Kidney epithelial cell (primary cell): ENCODE measurements at places on chromosomes 7 and 10. TPM values are rescaled to one million over a fixed set of nuclear protein-coding genes. Genes with fewer than 3 reads are reported as not detected.
A peak's percentile ranks its signal among the peaks of the same experiment; 100 is the strongest.

- peak; percentile 80 for DNase-seq
Measured at GRCh38 chr7:135877805-135878204, 99.4 kb downstream of the MTPN start.

DNA sequence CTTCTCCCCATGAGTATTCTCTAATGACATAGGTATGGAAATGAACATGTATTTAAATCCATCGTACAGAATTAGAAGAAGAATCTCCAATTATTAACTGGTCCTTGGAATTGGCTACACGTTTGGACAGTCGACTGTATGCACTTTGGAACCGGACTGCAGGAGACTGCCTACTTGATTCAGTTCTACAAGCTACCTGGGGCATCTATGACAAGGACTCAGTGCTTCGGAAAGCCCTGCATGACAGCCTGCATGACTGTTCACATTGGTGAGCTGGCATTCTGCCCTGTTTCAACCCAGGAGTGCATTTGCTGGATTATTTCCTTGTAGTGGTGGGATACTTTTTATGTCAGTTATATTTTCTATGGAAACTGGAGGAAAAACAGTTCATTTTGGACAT lies 32.2 kb downstream of the ZRANB1 start:
- DNase-seq: no peak

DNA sequence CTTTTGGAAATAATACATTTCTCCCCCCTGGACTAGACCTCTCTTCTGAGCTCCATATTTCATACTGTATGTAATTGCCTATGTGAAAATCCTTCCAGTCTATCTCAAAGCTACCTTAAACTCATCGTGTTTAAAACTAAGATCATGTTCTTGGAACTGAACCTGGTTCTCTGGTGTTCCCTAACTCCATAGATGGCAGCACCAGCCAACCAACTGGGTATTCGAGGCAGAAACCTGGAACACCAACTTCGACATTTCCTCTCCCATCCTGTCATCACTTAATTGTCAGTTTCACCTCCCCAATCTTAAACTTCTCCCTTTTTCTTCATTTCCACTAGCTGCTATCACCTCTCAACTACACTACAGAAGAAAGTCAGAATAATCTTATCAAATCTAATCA lies 87.0 kb downstream of the ANKIB1 start:
- DNase-seq: no peak

- peak; percentile 32 for DNase-seq
Measured at GRCh38 chr10:15168291-15168785, at the start of gene NMT2. Gene NMT2 (minus strand): TSS chr10:15168693. CDS start chr10:15168612, 81 bp downstream.

Gene IGFBP1
- 8.1 and 13.5 TPM in 2 replicates for total RNA-seq

Gene SP4
- total RNA-seq: 13.8 and 14.2 TPM in 2 replicates
